ENCODE measurements at places on chromosomes 3 and 15.

DNA sequence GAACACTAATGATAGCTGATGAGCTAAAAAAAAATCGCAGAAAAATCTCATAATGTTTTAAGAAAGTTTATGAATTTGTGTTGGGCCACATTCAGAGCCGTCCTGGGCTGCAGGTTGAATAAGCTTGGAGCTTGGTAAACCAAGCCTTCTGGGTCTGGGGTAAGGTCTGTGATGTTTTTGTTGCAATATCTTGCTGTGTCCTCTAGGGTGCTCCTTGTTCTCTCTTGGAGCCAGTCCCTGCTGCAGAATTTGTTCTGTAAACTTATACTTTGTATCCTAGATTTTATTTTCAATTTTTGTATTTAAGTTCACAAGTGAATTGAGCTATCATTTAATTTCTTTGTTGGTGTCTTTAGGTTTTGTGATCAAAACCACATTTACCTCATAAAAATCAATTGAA, 143.7 kb downstream of the NR1D2 start:
- no peak for DNase-seq

- DNase-seq, result no peak
Measured at GRCh38 chr3:187987924-187988323, 166.0 kb upstream of the LPP start.

DNA sequence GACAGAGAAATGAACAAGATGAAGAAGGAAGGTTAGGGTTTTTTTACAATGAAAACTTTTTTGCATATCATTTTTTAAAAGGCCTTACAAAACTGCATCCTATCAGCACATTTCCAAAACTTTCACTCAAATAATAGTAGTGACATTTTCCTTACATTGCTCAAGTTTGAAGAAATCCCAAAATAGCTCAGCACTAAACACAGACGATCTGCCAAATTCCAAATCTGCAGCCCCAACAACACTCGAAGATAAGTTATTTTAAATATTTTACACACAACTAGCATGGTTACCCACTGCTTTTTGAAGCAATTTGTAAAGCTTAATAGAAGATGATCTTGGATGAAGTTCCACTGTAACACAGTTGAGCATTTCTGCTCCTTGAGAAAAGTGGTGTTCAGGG, 535.6 kb upstream of the ALCAM start:
- no peak for DNase-seq

DNA sequence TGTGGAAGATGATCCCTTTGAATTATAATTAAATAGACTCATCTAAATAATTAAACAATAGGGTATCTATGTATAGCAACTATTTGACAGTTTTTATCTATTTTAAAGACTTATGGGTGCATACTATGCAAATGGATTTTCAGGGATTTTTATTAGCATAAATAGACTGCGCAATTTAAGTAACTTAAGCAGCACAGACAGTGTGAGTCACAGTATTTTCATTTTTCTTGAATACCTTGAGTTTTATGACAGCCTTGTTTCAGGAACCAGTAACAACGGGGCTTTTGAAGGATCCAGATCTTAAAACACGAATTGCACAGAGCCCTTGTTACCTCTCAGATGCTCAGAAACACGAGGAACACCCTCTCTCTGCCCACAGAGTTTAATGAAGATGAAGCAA, 175.5 kb upstream of the CD96 start:
- no peak for DNase-seq

DNA sequence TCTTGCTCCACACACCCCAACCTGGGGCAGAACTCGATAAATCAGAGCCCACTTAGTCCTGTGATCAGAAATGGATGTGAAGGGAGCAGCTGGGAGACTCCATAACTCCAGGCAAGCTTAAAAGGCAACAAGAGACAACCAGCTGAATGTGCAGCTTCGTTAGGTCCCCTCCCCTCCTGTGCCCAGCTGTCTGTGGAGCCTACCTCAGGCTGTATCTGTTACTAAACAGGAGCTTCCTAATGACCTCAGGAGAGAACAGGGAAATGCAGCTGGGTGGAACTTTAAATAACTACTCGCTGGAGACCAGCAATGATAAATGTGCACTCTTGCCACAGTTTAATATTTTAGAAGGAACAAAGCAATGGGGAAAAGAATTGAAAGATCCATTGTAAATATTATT, 25.9 kb downstream of the SLC9A9 start:
- no peak for DNase-seq

- DNase-seq, result no peak
Measured at GRCh38 chr15:77058468-77058867, 12.4 kb downstream of the TSPAN3 start.

GRCh38 chr3:40911264-40911663, 288.0 kb upstream of the CTNNB1 start:
- DNase-seq, result no peak

- no peak for DNase-seq
Measured at GRCh38 chr3:165749241-165749640, 88.0 kb downstream of the BCHE start.

DNA sequence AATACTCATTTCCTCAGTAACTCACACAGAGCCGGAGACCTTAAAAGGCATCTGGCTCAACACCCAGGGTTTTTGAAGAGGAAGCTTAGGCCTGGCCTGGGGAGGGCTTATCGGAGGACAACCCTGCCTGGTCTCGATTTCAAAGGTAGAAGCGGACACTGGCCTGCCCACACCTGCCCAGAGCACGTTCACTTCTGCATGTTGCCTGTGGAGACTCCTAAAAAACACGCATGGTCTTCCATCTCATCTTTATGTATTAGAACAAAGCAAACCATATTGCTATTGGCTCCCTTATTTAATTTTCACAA, 55.5 kb upstream of the FURIN start:
- DNase-seq, result no peak

DNA sequence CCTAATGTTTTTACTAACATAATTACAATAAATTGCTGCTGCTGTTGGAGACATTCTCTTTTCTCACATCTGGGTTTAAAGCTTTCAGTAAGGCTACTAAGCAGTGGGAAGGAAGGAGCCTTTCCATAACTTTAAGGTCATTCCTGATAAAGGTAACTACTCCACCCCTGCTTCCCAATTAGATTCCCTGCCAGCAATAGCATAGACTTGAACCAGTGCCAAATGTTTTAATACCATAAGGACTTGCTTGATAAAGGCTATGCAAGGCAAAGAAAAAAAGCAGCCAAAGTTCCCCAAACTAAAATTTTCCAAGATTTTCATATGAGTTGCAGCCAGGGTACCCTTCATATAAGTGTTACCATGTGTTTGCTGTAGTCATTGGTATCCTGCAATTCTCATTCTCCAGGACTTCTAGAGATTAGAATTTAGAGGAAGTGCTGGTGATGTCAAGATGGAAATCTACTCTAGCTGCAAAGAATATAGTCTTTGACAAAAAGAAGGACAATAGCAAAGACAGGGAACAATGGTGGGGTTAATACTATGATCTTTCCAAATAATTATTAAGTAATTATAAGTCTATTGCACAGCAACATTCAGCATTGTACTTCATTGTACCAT, 106.1 kb downstream of the FILIP1L start:
- DNase-seq, result no peak

- no peak for DNase-seq
Measured at GRCh38 chr15:84887938-84888337, 3.5 kb downstream of the SLC28A1 start.

GRCh38 chr15:94258246-94258645, 26.9 kb downstream of the MCTP2 start:
- DNase-seq, result no peak

- DNase-seq, result no peak
Measured at GRCh38 chr15:90762109-90762508, 45.0 kb downstream of the BLM start.

- DNase-seq, result no peak
Measured at GRCh38 chr3:115903843-115904242, 280.5 kb downstream of the GAP43 start.

GRCh38 chr3:141431411-141432378, 55.1 kb upstream of the RASA2 start:
- no peak for DNase-seq

- DNase-seq, result no peak
Measured at GRCh38 chr15:20349774-20350498, 191.7 kb downstream of the GOLGA6L6 start.

GRCh38 chr15:78898540-78898939, 25.9 kb downstream of the MORF4L1 start:
- DNase-seq, result no peak

- DNase-seq, result no peak
Measured at GRCh38 chr3:31246293-31247062, 286.2 kb upstream of the STT3B start.

GRCh38 chr3:19543212-19543841, 390.7 kb downstream of the EFHB start:
- no peak for DNase-seq

DNA sequence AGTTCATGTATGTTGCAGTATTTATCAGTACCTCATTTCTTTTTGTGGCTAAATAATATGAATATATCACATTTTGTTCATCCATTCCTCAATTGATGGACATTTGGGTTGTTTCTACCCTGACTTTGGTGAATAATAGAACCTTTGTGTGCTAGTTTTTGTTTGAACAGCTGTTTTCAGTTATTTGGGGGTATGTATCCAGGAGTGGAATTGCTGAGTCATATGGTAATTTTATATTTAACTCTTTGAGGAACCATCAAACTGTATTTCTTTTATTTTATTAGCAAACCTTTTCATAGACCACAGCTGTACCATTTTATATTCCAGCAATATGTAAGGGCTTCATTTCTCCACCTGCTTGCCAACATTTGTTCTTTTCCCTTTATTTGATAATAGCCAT, 38.4 kb upstream of the RBM5 start:
- DNase-seq, result no peak

- DNase-seq, result no peak
Measured at GRCh38 chr15:83850501-83851245, 196.8 kb downstream of the ADAMTSL3 start.

- DNase-seq, result no peak
Measured at GRCh38 chr3:8441969-8442559, 59.6 kb upstream of the LMCD1 start.

- DNase-seq, result no peak
Measured at GRCh38 chr15:69789648-69790393, 307.9 kb downstream of the TLE3 start.

- DNase-seq, result peak; percentile 64
Measured at GRCh38 chr15:78034495-78035191, 42.9 kb downstream of the TBC1D2B start.

DNA sequence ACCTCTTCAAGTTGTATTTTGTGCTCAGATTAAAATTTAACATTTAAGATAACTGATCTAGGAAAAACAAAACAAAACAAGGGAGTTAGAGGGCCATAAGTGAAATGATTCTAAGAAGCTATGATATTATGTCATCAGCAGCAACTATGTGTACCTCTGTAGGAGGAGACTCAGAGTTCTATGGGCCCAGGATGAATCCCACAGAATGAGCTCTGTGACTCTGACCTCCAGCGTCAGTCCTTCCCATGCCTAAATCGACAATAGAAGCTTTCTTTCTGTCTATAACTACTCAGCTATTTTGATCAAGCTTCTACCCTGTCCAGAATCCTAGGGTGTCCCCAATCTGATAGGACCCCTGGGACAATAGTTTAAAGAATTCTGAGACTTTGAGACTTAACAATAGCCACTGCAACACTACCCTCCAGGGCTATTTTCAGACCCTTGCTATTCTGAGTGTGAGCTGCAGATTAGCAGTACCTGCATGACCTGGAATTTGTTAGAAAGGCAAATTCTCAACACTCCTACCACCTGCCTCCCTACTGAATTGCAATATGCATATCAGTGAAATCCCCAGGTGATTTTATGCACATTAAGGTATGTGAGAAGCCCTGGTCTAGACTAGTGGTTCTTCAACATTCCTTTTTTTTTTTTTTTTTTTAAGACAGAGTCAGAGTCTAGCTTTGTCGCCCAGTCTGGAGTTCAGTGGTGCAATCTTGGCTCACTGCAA, 66.7 kb downstream of the ARHGAP31 start:
- DNase-seq, result no peak

DNA sequence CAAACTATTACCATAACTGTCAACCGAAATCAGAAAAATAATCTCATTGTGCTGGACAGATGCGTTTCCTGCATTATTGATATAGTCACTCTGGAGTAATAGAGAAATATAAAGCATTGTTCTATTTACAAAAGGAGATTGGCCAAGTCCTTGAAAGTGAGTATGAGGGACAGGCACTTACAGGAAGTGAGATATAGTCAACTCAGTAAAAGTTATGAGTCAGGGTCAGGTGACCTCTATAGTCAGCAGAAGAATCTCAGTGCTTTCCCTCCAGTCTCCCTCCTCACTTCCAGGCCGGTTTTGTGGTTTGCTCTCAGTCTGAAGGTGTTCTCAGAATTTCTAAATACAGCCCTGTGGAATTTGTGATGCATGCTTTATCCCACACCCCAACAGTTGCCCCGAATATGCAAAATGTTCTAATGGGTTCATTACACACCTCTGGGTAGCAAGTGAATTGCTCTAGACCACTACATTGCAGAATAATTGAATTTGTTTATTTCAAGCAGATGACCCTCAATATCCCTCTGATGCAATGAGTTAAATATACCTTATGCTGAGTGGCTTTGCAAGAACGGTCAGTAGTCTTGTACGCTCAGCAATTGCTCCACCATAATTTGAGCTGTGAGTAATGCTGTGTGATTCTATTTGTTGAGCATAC, 787.7 kb downstream of the MCTP2 start:
- DNase-seq, result no peak

GRCh38 chr3:120071259-120071658, 23.0 kb downstream of the GSK3B start:
- no peak for DNase-seq

DNA sequence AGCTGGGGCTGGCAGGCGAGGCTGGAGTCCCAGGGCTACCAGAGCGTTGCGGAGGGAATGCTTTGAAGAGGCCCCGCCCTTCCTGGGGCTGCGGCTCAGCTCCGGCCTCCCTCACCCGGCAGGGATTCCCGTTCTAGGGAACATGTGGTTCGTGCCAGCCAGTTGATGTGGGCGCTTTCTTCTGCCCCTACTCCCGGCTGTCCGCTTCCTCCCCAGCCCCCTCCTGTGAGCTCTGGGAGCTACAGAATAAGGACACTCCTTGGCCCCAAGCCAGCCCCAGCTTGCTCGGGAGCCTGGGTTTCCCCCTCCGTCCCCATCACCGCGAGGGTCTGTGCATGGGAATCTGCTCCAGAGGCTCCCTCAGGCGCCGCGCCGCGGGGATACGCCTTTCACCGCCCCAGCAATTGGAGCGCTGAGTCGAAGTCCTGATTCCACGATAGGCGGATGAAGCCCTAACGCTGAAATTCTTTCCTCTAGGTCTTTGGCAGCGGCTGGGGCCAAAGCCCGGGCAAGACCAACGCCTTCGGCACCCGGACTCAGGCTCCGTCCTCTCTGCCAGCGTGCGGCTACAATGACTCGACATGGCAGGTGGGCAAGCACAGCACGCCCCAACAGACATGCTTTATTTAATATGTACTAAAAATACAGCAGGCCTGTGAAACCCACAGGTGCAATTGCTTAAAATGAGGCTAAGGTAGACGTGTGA, 69.5 kb downstream of the KLF15 start:
- no peak for DNase-seq

- no peak for DNase-seq
Measured at GRCh38 chr3:133227813-133228212, 172.0 kb upstream of the BFSP2 start.

- DNase-seq, result no peak
Measured at GRCh38 chr15:43749690-43750345, 3.6 kb downstream of the PDIA3 start.

Data from activated CD4-positive, alpha-beta T cell treated with anti-CD3 and anti-CD28 coated beads for 1 hour (primary cell).